ENCODE measurements at places on chromosomes 16 and 17.

GRCh38 chr16:11950388-11950787, 8.5 kb upstream of the NPIPB2 start:
- DNase-seq: no peak

DNA sequence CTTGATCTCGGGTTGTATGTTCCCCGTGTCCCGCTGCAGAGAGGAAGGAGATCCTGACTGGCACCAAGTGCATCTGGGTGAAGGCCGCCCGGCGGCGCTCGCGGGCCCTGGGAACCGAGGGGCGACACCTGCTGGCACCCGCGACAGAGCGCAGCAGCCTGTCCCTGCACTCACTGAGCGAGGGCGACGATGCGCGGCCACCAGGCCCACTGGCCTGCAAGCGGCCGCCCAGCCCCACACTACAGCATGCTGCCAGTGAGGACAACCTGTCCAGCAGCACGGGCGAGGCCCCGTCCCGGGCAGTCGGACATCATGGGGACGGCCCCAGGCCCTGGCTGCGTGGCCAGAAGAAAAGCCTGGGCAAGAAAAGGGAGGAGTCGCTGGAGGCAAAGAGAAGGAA, 7.5 kb downstream of the BTBD17 start:
- DNase-seq: no peak

- DNase-seq: no peak
Observed at GRCh38 chr16:50555952-50556673, 7.9 kb downstream of the NKD1 start.

GRCh38 chr17:1186923-1187771, 7.4 kb upstream of the ABR start:
- DNase-seq: peak; percentile 61

DNA sequence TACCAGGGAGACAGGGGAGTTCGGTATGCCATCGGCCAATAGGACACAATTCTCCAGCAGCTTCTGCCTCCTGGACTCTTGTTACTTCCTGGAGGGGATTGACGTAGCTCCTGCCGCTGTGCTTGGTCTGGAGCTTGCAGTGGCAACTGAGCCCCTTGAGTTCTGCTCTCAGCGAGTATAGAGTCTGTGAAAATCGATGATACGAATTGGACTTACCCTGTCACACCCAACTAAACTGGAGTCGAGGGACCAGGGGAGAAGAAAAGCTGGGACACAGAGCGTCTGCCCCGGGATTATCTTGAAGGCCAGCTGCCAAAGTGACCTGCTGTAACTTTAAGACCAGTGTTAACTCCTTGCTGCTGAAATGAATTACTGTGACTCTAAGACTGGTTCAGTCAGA, 22.2 kb downstream of the SEC14L1 start:
- no peak for DNase-seq

DNA sequence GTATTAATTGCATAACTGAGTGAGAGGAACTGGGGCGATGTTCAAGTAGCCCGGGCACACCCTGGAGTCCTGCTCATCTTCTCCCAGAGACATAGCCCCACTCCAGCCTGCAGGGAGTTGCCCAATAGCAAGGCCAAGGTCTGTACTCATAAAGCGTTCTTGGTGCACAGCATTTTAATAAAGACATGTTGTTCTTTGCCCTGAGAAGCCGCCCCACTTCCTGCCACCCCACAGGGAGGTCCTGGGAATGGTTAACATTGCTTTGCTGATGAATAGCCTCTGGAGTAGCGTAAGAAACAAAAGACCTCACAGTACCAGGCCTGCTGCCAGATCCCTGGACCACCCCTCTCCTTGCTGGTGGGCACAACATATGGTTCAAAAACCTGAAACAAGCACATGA, 21.6 kb upstream of the CDH1 start:
- DNase-seq: no peak

DNA sequence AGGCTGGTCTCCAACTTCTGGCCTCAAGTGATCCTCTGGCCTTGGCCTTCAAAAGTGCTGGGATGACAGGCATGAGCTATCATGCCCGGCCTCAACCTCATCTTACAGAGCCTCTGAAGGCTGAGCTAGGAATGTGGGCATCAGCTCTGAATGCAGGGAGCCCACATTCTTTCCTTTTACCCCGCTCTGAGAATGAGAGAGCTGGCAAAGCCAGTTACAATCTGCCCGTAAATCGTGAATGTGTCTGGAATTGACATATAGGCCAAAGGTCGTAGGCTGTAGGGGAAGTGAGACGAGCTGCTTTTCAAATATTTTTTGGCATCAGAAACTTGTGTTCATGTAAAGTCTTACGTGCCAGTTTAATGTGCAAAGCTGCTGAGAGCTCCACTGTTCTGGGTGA, 4.5 kb downstream of the TMEM238L start:
- no peak for DNase-seq

DNA sequence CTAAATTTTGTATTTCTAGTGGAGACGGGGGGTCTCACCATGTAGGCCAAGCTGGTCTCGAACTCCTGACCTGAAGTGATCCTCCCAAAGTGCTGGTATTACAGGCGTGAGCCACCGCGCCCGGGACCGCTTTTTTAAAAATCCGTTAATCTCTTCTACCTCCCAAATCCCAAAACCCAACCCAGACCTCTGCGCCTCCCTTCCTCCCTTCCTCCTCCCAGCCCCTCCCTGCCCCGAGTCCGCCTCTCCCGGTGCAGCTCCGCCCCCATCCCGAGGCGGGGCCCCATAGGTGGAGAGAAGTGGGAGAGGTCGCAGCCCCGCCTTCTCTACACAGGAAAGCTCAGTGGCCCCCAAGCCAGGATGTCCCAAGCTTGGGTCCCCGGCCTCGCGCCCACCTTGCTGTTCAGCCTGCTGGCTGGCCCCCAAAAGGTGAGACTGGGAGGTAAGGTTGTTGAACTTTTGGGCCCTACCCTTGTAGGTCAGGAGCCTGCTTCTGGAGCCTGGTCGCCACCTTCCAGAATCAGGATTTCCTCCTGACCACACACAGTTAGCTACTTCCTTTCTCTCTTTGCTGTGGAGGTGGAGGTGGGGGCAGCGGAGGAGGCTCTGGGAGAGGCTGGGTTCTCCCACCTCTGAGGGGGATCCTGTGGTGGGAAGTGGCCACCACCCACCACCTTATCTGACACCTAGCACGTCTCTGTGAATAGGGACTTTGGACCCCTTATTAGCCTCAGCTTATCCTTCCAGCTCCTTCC, at the start of gene TMEM92:
TMEM92 (plus strand) TSS at position 325 of the 755 bp plus-strand sequence; CDS start at position 361, 36 bp downstream.
- DNase-seq: no peak

DNA sequence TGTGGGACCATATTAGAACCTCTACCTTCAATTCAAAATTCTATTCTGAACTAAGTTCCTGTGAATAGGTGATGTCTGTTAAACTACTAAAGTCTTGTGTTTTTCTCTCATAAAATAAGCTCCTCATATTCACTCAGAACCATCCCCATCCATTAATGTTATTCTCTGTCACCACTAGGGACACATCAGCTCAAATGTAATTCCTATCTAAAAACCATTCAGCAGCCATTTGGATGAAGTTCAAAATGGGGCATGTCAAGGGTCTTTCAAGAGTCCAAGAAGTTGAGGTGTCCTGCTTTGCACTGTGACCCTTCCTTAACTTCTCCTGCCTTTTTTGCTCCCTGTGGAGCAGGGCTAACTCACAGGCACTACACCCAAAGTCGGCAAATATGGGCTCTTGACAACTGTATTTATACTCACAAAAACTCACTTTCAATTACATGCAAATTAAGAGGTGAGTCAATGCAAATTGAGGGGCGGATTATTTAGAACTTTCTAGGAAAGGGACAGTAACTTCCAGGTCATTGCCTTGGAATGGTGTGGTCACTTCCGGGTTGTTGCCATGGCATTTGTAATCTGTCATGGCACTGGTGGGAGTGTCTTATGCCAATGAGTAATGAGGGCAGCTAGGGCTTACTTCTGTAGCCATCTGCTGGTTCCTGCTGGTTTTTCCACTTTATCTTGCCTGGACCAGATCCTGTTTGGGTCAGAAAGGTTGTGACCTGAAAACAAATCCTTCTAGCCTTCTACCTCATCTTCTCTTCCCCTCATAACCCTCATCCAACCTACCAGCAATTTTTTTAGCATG, 128.2 kb upstream of the COX10 start:
- DNase-seq: no peak

- no peak for DNase-seq
Observed at GRCh38 chr17:34886831-34887230, 74.4 kb downstream of the CCT6B start.

DNA sequence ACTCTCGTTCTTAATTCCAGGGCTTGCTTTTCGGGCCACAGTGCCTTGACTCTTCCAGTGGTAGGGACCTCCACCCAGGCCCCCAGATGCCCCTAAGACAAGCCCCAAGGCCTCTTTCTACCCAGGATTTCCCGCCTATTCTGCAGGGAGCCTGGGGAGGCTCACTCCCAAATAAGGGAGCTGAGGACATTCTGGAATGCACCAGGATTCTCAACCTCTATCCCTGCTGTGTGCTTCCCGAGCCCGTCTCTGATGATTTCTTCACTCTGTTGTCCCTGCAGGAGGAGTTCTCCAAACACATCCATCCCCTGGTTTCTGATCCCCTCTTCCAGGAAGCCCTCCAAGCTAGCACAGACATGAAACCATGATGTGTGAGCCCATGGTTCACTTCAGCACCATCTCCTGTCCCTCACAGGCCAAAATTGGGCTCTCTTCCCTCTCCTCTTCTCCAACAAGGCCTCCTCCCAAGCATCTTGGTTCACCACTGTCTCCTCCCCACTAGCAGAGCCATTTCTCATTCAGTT, 255.9 kb downstream of the KATNIP start:
- DNase-seq: no peak

GRCh38 chr16:77387815-77388209, 47.0 kb downstream of the ADAMTS18 start:
- DNase-seq: no peak

GRCh38 chr16:67685388-67686112, 18.9 kb downstream of the C16orf86 start:
- DNase-seq: no peak

- peak; percentile 11 for DNase-seq
Observed at GRCh38 chr17:76935331-76935730, 67.1 kb downstream of the MGAT5B start.

GRCh38 chr16:80029761-80030481, 429.4 kb upstream of the MAF start:
- DNase-seq: no peak

- no peak for DNase-seq
Observed at GRCh38 chr17:82100502-82101298, 2.7 kb upstream of the FASN start.

GRCh38 chr16:85238233-85238647, 126.0 kb upstream of the CIBAR2 start:
- DNase-seq: no peak

DNA sequence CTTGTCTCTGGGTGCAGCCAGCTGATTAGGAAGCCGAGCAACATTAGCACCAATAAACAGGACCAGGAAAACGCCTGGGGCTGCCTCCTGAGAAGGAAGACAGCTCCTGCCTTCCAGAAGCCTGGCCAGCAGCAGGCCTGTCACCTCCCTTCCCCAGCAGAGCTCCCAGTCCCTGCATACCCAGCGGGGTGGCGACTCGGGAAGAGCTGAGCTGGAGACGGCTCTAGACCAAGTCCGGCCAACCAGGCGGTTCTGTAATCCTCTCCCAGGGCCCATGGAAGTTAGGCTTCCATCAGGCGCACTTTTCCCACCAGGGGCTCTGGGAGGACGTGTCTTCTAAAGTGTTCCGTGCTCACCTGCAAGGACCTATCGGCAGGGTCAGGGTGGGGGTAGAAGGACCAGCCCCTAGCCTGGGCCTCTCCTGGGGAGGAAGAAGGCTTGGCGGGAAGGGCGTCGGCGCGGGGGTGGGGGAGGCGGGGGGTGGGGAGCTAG, 12.0 kb upstream of the CLUH start:
- no peak for DNase-seq

DNA sequence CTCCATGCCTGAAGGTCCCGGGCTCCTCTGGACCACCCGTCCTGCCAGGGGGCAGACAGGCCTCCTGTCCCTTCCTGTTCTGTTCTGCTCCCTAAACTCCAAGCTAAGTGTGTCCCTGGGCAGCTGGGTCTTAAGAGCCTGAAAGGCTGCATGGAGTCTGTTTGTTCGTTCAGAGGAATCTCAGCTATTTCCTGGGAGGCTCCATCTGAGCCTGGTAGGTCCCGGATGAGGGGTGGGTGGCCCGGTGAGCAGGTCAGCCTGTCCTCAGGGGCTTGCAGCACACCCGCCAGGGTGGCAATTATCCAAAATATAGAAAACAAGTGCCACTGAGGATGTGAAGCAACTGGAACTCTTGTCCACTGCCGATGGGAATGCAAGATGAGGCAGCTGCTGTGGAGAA, 12.6 kb downstream of the ACTG1 start:
- no peak for DNase-seq

- no peak for DNase-seq
Observed at GRCh38 chr16:89837014-89837546, 8.8 kb downstream of the SPIRE2 start.

DNA sequence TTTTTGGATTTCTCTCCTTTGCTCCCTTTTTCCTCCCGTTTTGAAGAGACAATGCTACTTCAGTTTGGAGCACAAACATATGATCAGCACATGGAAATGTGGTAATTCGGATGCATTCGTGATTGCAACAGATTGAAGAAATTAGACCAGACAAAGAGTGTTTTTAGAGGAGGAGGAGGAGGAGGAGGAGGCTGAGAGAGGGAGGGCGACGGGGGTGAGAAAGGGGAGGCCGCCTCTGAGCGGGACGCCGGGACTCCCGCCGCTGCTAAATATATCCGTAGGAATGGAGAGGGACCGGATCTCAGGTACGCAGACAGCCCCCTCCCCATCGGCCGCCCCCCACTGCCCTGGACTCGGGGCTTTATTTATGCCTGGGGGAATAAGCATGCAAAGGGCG, 179.3 kb downstream of the SEC14L1 start:
- DNase-seq: no peak

DNA sequence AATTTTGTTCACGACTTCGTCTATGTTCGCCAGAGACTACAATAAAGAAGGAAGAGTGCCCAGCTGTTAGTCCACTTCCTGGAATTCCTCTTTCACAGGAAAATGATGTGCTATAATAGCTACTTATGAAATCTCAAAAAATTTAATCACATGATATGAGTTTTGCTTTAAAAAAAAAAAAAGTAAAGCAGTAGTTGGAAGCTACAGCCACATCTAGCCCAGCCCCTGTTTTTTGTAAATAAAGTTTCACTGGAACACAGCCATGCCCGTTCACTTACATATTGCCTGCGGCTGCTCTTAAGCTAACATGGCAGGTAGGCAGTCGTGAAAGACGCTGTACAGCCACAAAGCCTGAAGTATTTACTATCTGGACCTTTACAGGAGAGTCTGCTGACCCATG, 15.3 kb downstream of the VPS53 start:
- DNase-seq: no peak

DNA sequence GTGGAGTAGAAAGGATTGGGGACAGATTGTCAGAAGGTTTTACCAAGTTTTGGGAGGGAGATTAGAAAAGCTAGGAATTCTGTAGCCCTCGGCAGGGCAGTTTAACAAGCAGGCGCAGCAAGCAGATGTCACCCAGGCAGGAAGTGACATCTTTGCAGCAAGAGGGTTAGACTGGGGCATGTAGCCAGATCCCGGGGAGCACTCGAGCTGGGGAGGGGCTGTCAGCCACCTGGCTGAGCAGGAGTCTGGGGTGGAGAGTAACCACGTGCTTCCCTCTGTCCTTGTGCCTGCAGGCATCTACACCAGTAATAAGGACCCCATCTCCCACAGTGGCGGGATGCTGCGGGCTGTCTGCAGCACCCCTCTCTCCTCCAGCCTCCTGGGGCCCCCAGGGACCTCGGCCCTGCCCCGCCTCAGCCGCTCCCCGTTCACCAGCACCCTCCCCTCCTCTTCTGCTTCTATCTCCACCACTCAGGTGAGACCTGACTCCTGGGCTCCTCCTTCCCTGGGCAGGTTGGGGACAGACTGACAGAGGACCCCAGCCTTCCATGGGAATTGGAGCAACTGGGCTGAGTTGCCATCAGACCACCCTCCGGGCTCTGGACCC, 12.2 kb downstream of the MLLT6 start:
- DNase-seq: no peak
